ENCODE measurements at places on chromosomes 4 and X. TPM values are rescaled to one million over a fixed set of nuclear protein-coding genes. Genes with fewer than 3 reads are reported as not detected.

- DNase-seq: no peak
These were observed 113.0 kb upstream of the VAMP7 start for GRCh38 chrX:155767876-155768769.

GRCh38 chr4:156998500-156999174 is 27.0 kb upstream of the PDGFC start:
- DNase-seq: no peak

DNA sequence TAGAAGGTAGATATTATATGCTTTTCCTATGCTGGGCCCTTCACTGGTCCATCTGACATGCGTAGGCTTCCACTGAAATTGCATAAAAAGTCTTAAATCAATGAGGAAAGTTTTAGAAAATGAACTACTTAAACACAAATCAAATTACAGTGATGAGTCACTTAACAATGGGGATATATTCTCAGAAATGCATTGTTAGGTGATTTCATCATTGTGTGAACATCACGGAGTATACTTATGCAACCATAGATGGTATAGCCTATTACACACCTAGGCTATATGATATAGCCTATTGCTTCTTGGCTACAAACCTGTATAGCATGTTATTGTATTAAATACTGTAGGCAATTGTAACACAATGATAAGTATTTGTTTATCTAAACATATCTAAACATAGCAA is 10.3 kb downstream of the STAP1 start:
- no peak for DNase-seq

Gene TMEM128
- total RNA-seq: 61.3 TPM

Gene ADRA2C
- 12.9 TPM for total RNA-seq

Gene STARD8
- 0.82 TPM for total RNA-seq

Gene GAGE2A
- not detected for total RNA-seq

DNA sequence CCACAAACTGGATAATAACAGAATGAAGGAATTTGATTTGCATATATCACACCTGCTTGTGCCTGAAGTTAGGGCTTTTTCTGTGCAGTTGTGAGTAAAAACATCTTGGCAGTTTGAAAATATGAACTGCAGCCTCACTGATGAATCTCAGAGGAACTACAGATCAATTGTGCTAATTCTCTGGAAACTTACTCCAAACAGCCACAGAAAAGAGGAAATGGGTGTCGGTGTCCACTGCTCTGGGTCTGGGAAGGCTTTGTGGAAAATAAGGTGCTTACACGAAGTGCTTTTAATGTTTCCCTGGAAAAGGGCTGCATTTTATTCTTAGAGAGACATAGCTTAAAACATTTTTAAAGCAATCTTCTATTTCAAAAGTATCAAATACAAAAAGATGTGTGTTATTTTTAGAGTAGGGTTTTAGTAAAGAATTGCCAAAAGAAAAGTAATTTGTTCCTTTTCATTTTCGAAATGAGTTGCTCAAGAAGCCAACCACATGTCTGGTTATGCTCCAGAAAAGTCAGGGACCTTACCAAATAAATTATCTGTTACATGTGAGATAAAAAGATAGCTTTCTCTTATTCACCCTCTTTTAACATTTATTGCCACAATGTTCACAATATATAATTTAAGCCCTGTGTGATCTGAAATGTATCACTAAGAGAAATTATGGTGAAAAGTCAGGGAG is 240.1 kb downstream of the FRAS1 start:
- no peak for DNase-seq

DNA sequence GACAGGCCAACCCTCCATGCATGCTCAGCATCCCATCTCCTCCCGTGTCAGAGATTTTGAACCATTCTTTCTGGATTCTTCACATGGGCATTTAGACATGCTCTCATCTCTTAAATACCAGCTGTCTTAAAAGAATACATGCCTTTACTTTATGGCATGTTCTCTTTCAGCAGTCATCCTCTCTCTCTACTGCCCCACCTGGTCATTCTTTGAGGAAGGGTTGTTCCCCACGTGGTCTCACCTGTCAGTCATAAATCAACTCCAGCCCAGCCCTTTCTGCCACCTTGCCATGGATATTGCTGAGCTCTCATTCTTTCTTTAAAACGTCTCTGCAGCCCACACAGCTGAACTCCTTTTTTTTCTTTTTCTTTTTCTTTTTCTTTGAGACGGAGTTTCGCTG is 111.3 kb downstream of the ARHGAP10 start:
- DNase-seq: no peak

GRCh38 chr4:3481783-3482393 is 18.8 kb downstream of the DOK7 start:
- DNase-seq: no peak

- DNase-seq: no peak
These were observed 100.9 kb downstream of the LIMCH1 start for GRCh38 chr4:41638866-41639265.

Measured in neural progenitor cell (in vitro differentiated cells).